ENCODE measurements at places on chromosomes 3 and 15.

GRCh38 chr15:65310431-65311137, 6.1 kb downstream of the RNU5B-1 start:
- no peak for DNase-seq

GRCh38 chr15:67228286-67228685, 26.2 kb downstream of the AAGAB start:
- no peak for DNase-seq

DNA sequence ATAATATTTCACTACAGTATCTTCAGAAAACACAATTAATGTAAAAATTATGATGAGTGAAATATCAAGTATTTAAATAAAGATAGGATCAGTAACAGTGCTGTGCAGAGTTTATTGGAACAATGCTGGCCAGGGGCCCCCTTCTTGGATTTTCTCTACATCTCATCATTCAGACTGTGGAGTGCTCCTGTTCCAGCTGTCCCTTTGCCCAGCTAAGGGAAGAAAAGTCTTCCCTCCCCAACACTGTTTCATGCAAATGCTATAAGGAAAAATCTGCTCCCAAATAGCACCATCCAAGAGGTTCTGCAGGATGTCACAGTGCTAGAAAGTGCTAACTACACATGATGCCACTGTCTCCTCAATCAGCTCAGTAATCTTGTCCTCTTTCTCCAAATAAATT, 64.5 kb downstream of the RPL39L start:
- DNase-seq = no peak

GRCh38 chr3:23239211-23240068, 36.3 kb downstream of the UBE2E2 start:
- DNase-seq = no peak

DNA sequence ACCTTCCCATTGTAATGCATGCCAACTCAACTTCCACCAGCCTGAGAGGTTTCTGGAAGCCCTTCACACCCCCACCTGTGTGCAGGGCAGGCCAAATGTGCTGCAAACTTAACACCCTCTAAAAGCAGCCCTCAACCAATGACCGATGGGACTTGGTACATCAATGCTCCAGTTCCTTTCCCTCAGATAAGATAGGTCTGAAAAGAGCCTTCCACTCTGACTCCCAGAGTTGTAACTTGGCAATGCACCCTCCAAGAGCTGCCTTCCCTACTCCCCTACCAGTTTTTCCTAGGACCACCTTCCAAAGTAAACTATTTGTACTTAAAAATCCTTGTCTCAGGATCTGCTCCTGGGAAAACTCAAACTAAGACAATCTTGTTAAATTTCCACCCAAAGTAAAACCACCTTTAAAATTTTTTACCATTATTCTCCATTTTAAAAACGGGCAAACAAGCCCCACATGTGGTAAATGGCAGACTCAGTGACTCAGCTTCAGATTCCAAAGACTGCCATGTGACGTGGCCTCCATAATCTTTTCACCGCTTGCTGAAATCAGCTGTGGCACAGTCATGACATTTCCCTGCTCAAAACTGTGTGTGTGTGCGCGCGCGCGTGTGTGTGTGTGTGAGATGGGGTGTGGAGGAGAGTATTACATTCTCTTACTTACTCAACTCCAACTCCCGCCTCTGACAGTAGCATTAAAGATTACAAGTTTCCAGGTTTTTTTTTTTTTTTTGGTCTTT, 17.2 kb downstream of the RASGRP1 start:
- DNase-seq = no peak

GRCh38 chr15:90619468-90619867, 89.7 kb downstream of the CRTC3 start:
- no peak for DNase-seq

GRCh38 chr3:188200481-188200880, 46.5 kb downstream of the LPP start:
- no peak for DNase-seq

DNA sequence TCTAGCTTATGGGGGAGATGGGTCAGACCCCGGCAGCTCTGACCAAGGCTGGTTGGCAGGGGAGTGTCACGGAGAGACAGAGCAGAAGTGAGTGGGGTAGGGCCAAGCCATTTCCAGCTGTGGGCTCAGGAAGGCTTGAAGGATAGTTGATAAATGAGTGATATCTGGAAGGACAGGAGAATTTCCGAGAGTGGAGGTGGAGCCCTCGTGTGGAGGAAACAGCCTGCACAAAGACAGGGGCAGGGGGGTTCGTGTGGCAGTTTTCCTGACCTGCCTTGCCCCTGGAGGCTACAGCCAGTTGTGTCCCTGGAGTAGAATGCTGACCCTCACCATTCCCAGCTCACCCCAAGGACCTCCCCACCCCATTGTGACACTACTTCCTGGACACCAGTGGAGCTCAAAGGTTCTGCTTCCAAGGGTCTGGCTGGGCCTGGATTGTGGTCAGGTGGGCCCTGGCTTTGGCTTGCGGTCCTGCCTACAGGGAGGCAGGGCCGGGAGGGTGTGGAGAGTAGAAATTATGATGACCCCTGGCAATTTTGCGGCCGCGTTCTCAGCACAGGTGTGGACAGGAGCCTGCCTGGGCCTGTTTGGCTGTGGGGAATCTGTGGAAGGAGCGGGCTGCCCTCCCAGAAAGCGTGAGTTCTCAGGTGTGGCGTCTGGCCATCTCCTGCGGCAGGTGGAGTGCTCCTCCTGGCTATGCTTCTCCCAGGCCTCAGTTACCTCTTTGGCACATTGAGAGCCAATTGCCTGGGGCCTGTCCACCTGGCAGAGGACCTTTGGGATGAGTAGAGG, at the start of gene SLC22A14:
Gene SLC22A14, plus strand, starts transcription at position 400 of the 792 bp plus-strand sequence. CDS start 23,733 bp downstream, outside the sequence.
- DNase-seq = no peak

- peak; percentile 24 for DNase-seq
Observed at GRCh38 chr3:148998715-148999423, 7.5 kb downstream of the GYG1 start.

DNA sequence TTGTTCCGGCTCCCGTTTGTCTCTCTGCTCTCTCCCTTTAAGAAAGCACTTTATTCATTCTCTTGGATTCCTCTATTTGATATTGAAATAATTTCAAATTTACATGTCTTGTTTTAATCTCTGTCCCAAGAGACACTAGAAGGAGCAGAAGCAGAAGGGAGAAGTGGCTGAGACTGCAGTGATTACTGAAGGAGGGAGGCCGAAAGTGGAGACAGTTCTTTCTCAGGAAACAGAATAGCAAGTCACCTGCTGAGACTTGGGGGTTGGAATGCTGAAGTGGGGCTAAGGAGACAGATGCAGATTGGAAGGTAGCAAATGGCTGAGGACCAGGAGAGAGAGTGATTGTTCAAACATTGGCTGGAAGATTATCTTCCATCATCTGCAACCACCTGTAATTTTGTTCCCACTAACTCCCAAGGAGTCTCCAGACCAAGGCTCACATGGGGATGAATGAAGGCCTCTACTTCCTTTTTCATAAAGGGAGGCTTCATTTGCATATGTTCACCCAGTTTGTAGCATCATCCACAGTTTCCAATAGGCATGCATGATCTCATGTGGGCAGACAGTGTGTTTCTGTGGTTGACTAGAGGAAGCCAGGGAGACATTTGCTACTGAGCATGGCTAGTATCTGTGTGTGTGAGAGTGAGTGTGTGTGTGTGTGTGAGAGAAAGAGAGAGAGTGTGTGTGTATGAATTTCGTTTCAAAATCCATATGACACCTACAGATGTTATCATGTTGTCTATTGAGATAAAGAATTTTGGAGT, 24.0 kb downstream of the LTF start:
- DNase-seq = peak; percentile 23

- DNase-seq = no peak
Observed at GRCh38 chr3:32892625-32893598, 58.5 kb upstream of the CCR4 start.

DNA sequence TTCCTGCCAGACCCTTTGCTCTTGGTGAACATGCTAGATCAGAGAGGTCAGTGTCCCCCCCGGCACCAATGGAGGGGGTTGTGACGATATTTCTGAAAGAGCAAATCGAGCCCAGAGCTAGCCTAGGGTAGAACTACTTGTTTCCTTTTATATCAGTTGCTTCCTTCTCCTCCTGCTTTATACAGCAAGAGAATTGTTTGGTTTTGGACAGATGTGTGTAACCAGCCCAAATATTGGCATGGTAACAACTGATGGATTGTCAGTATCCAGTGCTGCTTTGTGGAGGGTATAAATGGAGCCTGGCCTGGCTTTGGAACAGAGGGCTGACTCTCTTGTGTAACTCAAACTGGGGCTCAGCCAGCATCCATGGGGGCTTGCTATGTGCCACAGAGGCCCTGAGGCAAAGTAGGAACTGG, 27.2 kb downstream of the SNX1 start:
- no peak for DNase-seq

DNA sequence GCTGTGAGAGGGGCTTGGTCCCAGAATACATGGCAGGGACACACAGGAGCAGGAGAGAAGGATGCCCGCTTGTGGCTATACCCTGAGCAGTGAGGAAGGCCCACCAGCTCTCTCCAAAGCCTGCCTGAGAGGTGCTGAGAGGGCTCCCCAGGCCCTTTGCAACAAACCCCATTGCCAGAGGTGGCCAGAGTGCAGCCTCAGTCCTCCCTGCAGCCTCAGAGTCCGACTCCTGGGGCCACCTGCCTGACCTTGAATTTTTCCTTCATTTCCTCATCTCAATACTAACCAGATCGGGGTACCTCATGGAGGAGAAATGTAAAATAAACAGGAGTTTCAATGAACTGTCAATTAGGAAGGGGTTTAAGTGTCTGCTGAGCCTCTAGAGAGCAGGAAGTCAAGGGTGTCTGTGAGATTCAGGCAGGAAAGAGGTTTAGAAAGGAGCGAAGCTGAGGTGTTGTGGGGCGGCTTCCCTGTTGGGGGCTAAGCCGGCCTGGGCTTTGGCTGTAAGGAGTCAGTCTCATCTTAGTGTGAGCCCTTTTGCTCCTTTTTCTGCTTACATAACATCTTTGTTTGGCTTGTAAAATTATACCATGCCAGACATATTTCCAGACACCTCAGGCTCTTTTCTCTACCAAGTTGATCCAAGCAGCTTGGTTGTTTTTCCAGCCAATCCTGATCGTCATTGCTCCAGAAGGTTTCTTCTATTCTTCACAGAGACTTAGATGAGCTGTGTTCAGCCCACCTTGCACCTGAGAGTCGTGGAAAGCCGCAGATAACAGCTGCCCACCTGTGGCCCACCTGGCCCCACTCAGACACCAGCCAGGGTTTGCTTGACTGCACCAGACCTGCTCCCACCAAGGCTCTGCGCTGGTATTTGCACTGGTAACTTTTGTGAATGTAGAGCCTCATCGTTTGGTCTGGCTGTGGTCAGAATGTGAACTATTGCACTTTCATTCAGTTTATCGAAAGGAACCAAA, 36.7 kb downstream of the CMTM7 start:
- peak; percentile 58 for DNase-seq

GRCh38 chr15:62495670-62496614, 330.9 kb upstream of the C2CD4B start:
- DNase-seq = no peak

- no peak for DNase-seq
Observed at GRCh38 chr15:31078471-31078870, 23.1 kb downstream of the TRPM1 start.

GRCh38 chr15:63939531-63940130, 105.9 kb upstream of the HERC1 start:
- DNase-seq = peak; percentile 16

DNA sequence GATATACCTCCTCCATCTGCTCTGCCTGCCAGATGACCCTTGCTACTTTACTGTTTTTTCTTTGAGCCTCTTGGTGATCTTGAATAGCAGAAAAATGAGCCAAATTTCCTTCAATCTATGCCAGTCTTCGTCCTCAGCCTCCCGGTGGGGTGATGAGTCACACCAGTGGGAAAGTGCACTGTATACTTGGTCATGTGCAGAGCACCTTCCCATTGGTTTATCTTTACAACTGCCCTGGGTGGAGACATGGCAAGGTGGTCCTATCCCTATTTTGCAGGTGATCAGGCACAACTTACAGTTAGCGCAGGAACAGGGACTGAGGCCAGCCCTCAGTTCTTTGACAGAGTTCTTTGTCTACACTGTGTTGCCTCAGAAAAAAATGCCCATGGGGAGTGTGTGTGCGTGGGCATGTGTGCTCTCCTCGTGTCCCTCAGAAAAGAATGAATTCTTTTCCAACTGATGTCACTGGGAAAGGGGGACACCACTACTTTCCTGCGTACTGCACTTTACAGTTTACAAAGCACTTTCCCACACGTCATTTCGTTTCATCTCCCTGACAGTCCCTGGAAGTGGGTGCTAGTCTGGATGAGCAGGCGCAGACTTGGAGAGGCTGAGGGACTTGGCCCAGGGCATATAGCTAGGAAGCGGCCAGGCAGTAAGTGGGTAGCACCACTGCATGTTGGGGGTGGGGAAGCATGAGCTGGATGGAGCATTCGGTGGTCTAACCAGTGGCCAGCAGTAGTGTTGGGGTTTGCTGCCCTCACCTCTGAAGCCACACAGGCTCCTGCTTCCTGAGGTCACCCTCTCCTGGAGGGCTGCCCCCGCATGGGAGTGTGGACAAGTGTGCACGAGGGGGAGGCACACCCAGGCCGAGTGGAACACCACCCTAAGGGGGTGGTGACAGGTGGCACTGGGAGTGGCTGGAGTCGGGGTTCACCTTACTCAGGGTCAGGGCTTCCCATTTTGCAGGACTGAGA, 24.1 kb downstream of the SMAD3 start:
- no peak for DNase-seq

DNA sequence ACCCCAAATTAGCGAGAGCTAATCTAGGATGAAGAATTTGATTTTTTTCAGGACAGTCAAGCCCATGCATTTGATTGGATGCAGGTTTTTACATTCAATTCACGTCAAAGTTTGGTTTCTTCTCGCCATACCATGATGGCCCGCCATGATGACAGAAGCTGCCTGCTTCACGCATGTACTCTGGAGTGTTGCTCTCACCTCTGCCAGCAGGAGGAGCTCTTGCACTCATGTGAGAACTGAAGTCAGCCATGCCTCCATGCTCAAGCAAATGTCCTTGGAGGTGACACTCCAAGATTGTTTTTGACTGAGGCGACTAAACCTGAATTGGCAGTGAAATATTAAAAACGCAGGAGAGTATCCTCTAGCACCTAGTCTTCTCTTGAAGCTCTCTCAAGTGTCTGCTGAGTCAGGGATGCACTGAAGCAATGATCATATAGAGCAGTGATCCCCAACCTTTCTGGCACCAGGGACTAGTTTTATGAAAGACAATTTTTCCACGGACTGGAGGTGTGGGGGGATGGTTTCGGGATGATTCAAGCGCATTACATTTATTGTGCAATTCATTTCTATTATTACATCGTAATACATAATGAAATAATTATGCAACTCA, 120.9 kb downstream of the SAMMSON start:
- peak; percentile 13 for DNase-seq

GRCh38 chr3:125375950-125376679, 990 bp upstream of the ZNF148 start:
- DNase-seq = no peak
